Progenitor cell of endocrine pancreas (in vitro differentiated cells): ENCODE measurements at places on chromosomes 6 and 20. TPM values are rescaled to one million over a fixed set of nuclear protein-coding genes. Genes with fewer than 3 reads are reported as not detected.

DNA sequence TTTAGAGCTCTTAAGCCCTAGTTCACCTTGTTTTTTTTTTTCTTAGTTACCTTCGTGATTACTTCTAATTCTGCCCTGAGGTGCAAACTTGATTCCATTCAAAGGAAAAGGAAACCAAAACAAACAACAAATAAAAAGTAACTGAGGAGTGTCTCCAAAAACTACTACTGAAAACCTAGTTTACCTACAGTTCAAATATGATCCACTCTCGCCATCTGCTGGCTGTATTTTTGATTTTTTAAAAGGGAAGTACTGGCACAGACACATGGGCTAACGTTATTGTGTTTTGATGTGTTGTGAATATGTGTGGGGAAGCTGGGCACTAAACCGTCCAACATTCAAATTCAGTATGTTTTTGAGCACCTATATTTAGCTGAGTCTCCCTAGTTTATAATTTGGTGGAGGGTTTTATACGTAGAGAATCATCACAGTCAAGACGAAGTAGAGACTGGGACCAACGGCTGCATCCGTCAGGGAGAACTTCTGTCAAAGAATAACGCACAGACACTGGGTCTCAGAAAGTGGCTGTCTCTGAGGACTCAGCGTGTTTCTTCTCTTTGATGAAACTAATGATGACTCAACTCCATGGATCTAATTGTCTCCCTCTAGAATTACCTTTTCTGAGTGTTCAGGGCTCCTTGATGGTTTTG is 373.5 kb upstream of the BTBD3 start:
- peak; percentile 28 for DNase-seq

DNA sequence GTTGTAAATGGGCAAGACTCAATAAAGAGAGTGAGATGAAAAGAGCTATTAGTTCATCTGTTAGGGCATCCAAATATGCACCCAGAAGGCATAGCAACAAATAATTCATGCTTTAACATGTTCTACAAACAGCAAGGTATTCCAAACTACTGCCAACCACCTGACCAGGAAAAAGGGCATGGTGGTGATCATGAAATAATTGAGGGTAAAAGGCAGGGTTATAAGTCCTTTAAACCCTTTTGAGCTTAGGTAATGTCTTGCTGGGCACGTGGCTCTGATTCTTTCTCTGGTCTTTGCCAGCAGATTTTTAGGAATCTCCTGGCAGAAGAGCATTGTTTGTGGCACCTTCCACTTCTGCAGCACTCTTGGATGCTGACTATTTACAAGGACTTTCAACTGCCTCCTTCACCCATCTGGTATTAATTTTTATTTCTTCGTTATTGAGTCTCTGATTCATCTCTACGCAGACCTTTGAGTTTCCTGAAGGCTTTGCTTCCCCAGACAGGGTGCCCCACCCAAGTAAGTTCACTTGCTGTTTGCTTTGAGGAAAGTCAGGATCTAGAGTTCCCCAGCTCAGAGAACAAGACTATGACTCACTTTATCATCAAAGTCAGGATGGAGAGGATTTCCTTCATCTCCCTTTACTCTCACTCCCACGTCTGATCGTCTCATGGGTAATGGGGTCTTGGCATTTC is 83.4 kb upstream of the NEDD9 start:
- no peak for DNase-seq

- no peak for DNase-seq
Measured at GRCh38 chr6:154536255-154536654, 25.8 kb upstream of the CNKSR3 start.

GRCh38 chr6:43683708-43684455 is 3.7 kb downstream of the MRPS18A start:
- DNase-seq = no peak

GRCh38 chr20:22700367-22700766 is 116.0 kb upstream of the FOXA2 start:
- no peak for DNase-seq

- no peak for DNase-seq
Measured at GRCh38 chr6:30511169-30511546, 21.8 kb downstream of the HLA-E start.

- no peak for DNase-seq
Measured at GRCh38 chr6:115404446-115404845, 656.2 kb downstream of the FRK start.

DNA sequence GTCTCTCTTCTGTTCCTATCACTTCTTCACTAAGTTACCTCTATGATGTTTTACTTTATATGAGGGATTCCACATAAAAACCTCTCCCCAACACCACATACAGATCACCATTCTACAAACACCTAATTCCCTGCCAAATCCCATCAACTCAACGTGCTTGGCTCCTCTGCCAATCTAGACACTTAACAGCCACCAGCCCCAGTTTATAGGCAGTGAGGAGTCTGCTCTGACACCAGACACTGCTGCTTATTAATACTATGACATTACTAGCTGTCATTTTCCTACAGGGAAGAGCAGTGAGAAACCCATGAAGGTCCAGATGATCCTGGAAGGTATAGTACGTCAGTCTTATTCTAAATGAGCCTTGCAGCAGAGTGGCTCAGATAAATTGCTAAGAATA is 104.3 kb downstream of the CHD6 start:
- no peak for DNase-seq

GRCh38 chr6:102022803-102023202 is 629.3 kb downstream of the GRIK2 start:
- DNase-seq = no peak

DNA sequence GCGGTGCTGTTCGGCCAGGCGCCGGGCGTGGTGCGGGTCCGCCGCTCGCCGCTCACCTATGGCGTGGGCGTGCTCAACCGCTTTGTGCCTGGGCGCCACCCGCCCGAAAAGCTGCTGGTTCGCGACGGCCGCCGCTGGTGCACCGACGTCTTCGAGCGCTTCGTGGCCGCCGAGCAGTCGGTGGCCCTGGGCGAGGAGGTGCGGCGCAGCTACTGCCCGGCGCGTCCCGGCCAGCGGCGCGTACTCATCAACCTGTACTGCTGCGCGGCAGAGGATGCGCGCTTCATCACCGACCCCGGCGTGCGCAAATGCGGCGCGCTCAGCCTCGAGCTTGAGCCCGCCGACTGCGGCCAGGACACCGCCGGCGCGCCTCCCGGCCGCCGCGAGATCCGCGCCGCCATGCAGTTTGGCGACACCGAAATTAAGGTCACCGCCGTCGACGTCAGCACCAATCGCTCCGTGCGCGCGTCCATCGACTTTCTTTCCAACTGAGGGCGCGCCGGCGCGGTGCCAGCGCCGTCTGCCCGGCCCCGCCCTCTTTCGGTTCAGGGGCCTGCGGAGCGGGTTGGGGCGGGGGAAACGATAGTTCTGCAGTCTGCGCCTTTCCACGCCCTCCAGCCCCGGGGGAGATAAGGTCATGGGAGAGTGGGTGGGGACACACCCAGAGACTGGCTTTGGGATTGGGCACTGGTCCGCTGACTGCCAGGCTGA is 15.7 kb downstream of the ADISSP start:
- DNase-seq = no peak

DNA sequence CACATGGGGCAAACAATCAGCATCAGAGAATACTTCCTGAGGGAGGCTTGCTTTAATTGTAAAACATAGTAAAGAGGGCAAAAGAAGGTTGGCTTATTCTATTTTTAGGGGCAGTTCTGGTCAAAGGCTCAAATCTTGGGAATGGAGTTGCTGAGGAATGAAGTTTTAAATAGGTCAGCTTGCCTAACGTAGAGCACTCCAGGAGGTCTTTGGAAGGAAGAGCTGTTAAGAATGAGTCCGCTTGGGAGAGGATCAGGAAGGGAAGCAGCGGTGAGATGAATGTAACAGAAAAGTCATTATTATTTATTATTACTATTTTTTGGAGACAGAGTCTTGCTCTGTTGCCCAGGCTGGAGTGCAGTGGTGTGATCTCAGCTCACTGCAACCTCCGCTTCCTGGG is 108.7 kb downstream of the ZFAND3 start:
- DNase-seq = no peak

DNA sequence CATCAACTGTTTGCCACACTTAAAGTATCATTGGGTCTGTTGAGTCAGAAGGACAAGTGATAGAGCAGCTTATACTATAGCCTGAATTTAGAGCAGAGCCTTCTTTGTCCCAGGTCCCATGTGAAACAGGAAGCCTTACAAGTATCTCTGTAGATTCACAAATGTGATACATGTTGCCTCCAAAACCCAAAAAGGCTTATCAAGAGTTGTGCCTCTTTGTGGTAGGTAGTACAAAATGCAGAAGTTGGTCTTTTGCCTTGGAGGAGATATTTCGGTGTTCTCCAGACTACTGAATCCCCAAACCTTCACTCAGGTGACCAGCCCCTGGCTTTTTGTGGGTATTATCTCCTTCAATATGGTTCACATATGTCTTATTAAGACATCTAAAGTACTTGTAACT is 172.8 kb upstream of the PROKR2 start:
- no peak for DNase-seq

DNA sequence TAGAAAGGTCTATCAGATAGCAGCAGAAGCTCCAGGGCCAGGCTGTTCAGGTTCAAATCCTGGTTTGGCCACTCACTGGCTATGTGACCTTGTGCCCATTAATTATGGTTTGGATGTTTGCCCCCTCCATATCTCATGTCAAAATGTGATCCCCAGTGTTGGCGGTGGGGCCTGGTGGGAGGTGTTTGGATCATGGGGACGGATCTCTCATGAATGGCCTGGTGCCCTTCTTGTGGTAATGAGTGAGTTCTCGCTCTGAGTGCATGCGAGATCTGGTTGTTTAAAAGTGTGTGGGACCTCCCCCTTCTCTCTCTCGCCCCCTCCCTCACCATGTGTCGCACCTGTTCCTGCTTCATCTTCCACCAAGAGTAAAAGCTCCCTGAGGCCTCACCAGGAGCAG is 240.9 kb downstream of the LRFN2 start:
- peak; percentile 4 for DNase-seq

GRCh38 chr6:18147616-18148015 is 7.3 kb downstream of the TPMT start:
- no peak for DNase-seq

- no peak for DNase-seq
Measured at GRCh38 chr20:57397693-57398108, 6.5 kb downstream of the RBM38 start.

DNA sequence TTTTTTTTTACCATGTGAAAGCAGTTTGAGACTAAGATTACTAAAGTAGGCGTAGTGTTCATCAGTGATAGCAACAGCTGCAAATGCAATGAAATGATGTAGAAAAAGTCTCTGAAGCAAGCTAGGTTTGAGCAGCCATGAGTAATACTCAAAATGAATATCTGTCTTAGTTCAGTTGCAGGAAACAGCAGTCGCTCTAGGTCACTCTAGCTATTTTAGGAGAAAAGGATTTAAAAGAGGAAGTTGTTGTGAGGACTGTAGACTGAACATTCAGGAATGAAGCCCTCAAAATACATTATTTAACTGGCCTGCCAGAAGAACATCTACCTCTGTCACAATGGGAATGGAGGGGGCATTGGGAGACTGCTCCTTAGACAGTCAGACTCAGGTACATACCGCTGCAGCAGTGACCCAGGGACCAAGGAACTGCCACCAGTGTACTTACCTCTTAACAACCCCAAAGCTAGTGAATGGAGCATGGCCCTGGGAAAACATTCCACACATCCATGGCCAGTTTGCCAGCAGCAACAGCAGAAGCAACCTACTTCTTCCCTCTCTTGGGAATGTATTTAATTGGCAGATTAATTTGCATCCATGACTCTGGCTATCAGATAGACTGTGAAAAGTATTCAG is 243.0 kb upstream of the KHDRBS2 start:
- DNase-seq = no peak

GRCh38 chr20:14896569-14896968 is 559.2 kb upstream of the FLRT3 start:
- no peak for DNase-seq

- DNase-seq = no peak
Measured at GRCh38 chr6:151001387-151002056, 136.0 kb downstream of the MTHFD1L start.

- no peak for DNase-seq
Measured at GRCh38 chr6:5827056-5827904, 179.4 kb downstream of the NRN1 start.

DNA sequence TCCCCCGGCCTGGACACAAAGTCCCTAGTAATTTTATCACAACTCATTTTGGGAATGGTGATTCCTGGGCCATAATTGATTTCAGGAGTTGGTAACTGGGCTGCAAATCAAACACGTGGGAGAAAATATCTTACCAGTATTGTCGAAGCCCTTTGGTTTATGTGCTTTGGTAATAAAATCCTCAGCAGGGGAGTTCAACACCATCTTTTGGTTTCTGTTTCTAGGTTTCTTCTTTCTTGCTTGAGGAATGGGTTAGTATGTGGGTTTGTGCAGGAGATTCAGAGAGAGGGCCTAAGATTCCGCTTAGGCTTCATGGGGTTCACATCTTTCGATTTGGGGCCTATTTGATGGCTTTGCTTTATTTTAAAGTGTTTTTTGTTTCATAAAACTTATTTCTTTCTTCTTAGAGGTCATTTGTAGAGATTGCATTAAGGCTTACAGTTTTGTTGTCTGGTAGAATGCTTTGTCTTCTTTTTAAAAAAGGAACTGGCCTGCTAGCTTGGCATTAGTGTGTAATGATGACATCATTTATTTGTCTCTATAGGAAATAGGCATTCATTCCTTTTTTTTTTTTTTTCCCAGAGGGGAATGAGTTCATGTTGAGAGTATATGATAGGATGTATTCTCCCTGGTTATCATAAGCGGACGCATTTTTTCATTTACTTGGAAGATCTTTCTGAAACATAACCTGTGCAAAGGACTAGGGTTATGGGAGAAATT is 45.8 kb downstream of the CYP24A1 start:
- no peak for DNase-seq

GRCh38 chr6:140073456-140073855 is 699.0 kb upstream of the CITED2 start:
- DNase-seq = no peak

DNA sequence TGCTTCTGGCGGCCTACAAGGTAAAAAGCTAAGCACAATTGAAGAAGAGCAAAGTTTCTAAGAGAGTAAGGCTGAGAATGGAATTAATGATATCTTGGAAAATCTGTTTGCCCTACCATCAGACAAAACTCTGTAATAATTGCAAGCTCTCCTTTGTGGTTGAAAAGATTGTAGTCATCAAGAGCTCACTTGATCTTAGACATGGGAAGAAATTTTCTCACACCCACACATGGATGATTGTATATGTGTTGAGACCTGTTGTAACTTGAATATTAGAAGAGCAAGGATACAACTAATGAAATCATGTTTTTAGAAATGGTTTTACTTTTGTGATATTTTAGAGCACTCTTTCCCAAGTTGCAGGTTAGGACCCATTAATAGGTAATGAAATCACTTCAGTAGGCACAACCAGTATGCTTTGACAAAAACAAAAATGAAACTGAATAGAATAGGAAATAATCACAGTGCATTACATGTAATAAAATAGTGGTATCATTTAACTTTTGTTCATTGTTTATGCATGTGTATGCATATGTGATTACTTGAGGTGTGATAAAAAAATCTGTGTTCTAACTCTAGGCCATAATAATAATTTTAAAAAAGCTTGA is 14.0 kb downstream of the DCBLD1 start:
- DNase-seq = no peak

GRCh38 chr6:62371453-62372210 is 85.6 kb upstream of the KHDRBS2 start:
- no peak for DNase-seq

BTN1A1 gene
- total RNA-seq = 1.5 and 1.6 TPM in 2 replicates

GRIK2 gene
- 6.3 and 7.6 TPM in 2 replicates for total RNA-seq

SPINT3 gene
- total RNA-seq = not detected in 2 replicates

ARFGEF2 gene
- 22.9 and 24.6 TPM in 2 replicates for total RNA-seq

MYB gene
- 4.6 and 5.6 TPM in 2 replicates for total RNA-seq

SAMD10 gene
- total RNA-seq = 12.8 and 14.0 TPM in 2 replicates

KIF25 gene
- not detected in 2 replicates for total RNA-seq

POU5F1 gene
- total RNA-seq = 0.49 and 1.6 TPM in 2 replicates
